Stimulated activated CD8-positive, alpha-beta memory T cell treated with anti-CD3 and anti-CD28 coated beads, Interleukin-4, amount 100 ng/mL, for 1 hour (primary cell): ENCODE measurements at places on chromosomes 13 and 19.

GRCh38 chr19:41535029-41535622, 40.8 kb upstream of the CEACAM21 start:
- DNase-seq = no peak

GRCh38 chr13:36359301-36359950, 13.2 kb upstream of the SPART start:
- no peak for DNase-seq

GRCh38 chr19:3042621-3043267, 13.7 kb upstream of the TLE2 start:
- DNase-seq = no peak

DNA sequence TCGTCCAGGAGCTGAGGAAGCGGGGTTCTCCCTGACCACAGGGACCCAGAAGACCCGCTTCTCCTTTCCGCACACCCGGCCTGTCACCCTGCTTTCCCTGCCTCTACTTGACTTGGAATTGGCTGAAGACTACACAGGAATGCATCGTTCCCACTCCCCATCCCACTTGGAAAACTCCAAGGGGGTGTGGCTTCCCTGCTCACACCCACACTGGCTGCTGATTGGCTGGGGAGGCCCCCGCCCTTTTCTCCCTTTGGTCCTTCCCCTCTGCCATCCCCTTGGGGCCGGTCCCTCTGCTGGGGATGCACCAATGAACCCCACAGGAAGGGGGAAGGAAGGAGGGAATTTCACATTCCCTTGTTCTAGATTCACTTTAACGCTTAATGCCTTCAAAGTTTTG, 18.9 kb downstream of the VASP start:
- no peak for DNase-seq

DNA sequence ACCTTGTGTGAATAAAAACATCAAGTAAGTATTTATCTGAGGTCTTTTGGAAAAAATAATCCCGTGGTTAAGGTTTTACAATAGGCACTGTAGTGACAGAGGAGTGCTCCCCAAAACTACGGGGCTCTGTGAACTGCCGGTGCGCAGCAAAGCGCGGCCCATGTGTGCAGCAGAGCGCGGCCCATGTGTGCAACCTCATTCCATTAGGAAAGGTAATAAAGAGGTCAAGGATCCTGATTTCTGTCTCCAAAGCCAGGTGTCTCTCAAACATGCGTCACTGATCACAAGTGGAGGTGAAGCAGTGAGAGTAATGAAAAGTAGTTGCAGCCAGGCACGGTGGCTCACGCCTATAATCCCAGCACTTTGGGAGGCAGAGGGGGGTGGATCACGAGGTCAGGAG, 58.7 kb downstream of the MRPL57 start:
- no peak for DNase-seq

GRCh38 chr19:30063650-30064347, 121.8 kb downstream of the URI1 start:
- no peak for DNase-seq

DNA sequence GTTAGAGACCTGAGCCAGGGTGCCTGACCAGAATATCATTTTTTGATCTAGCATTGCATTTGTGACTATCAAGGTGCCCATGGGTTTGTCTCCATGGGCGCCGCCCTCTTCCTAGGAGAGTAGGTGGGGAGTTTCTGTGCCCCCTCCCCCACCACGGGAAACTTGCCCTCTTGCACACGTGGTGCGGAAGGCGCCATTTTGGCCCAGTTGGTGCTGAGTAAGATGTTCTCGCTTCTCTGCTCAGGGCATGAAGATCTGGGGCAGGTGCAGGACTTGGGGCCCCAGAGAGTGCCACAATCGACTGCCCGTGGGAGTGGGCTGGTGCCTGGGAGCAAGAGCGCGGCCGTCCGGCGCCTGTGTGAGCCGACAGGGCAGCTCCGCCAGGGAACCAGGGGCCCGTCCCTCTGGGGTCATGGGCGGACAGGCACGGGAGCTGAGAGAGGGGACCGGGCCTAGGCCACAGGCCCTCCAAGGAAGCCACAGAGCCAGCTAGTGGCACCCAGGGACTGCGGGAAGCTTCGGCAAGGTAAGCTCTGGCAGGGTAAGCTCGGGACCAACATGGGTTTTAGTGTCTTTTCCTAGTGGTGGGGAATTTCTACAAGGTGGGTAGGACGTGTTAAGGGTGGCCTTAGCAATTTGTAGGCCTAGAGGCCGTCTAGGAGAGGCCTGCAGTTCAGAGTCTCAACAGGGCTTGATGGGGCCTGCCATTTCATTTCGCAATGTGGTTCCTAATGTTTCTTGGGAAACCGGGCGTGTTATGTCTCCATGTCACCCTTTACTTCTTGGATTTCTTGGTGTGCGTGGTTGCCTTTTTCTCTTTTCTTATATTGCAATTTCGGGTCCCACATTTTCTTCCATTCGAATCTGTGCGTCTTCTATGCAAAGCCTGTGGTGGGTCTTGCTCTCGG, 14.5 kb downstream of the SACS start:
- no peak for DNase-seq

DNA sequence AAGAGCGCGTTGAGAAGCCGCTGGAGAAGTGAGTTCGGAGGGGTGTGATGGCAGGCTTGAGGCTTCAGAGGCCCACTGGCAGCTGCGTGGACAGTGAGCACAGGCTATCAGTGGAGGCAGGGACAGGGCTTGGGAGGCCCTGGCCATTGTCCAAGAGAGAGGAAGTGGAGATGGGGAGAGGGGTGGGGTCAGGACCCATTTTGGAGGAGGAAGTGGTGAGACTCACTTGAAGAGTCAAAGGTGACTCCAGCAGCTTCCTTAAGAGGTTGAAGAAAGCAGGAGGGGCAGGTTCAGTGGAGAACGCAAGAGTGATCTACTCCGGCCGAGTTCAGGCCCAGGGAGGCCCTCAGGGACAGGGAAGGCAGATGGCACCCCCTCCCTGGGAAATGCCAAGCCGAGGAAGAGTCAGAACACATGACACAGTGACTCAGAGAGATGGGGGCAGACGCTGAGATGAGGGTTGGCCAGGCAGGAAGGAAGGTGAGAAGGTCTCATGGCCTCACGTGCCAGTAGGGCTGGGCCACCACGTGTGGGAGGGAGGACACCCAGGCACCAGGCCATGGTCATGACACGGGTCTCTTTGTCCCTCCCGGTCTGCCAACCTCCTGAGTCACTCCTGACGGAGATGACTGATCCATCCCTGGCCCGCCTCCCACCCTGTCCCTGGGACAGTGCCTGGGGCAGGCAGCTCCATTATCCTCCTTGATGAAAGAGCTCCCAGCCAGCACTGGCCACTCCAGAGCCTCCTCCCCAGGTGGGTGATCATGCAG, 10.1 kb upstream of the CD22 start:
- no peak for DNase-seq

DNA sequence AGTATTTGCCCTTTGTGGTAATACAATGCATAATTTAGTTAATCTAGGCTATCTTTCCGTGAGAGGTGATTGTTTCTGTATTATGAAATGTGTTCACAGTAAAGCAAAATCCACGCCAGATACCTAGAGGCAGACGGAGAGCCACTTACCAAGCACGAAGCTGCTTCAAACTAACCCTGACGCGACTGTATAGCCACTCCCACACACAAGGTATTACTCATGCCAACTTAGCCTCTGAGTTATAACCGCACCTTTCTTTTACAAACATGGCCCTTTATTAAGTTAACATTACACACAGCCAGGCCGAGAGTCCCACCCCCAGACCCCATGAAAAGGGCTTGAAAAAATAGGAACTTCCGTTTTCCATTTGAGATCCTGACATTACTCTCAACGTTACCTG, 185.7 kb downstream of the ABCC4 start:
- DNase-seq = no peak

GRCh38 chr13:40070357-40070756, 414.9 kb downstream of the COG6 start:
- DNase-seq = no peak

GRCh38 chr19:12015753-12016116, 19.7 kb downstream of the ZNF433 start:
- no peak for DNase-seq

DNA sequence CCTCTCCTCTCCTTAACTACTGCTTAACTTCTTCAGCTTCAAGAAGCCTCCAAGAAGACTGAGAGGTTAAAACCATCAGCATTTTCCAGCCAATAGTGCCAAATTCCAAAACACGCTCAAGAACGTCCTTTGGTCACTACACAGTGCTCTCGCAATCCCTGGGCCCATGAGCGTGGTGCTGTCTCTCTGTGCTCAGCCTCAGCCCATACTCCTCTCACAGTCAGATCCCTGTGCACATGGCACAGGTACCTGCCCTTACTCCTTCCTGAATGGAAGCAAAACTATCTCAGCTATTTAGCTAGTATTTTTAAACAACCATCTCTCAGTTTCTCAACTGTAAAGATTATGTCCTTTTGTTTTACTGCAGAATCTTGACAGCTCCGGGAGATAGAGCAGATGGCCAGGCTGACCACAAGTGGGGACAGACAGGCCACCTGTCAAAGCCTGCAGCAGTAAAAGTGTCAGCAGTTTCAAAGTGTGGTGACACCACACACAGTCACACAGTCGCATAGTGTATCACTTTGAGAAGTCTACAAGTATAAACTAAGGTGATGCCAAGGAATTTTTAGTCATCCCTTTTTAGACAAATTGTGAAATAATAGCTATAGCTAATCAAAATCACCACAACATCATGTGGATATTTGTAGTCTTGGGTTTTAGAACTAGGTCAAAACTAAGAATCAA, 35.7 kb downstream of the DZIP1 start:
- no peak for DNase-seq

DNA sequence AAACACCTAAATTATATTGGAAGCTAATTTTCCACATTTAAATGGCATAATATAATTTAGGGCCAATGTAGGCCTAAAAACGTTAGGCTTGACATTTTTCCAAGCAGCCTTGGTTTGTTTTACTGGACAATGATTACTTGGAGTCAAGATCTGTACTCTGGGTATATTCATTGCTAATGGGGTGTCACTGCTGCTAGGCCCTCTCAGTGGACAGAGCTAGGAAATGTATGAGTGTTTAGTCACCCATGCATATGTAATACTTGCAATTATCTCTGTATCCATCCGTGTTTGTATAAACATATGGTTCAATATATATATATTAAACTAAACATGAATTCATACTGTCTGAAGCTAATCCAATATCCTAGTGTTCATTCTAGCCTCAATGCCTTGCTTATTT, 598.1 kb downstream of the DCT start:
- DNase-seq = no peak

GRCh38 chr19:43848821-43849220, 21.7 kb downstream of the ZNF283 start:
- DNase-seq = no peak

DNA sequence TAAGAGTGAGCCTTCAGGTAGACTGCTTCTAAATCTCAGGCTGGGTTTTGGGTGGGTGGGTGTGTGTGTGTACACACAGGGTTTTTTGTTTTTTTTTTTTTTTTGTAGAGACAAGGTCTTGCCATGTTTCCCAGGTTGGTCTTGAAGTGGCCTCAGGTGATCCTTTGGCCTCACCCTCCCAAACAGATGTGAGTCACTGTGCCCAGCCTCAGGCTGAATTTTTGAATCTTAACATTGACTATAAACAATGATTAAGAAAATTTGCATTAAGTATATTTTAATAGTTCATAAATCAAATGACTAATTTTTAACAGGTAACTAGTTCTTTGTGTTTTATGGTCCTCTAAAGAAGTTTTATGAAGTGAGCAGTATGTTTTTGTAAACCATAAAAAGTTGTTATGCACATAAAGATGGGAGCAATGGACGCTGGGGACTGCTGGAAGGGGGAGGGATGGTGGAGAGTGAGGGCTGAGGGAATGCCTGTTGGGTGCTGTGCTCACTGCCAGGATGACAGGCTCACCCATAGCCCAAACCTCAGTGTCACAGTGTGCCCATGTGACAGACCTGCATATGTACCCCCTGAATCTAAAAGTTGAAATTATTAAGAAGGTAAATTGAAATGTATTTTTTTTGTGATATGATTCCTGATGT, 60.2 kb downstream of the ZNF136 start:
- DNase-seq = no peak

DNA sequence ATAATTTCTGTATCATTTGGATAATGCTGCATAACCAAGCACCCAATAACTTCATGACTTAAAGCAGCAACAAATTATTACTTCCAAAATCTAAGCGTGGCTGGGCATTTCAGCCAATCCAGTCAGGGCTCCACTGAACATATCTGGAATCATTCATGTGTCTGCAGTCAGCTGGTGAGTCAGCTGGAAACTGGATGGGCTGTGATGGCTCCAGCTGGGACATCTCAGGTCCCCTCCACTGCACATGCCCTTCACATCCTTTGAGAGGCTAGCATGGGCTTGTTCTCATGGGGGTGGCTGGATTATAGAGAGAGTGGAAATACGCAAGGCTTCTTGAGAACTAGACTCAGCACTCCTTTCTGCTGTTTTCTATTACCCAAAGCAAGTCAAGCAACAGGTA, 961.9 kb downstream of the DIAPH3 start:
- DNase-seq = no peak

DNA sequence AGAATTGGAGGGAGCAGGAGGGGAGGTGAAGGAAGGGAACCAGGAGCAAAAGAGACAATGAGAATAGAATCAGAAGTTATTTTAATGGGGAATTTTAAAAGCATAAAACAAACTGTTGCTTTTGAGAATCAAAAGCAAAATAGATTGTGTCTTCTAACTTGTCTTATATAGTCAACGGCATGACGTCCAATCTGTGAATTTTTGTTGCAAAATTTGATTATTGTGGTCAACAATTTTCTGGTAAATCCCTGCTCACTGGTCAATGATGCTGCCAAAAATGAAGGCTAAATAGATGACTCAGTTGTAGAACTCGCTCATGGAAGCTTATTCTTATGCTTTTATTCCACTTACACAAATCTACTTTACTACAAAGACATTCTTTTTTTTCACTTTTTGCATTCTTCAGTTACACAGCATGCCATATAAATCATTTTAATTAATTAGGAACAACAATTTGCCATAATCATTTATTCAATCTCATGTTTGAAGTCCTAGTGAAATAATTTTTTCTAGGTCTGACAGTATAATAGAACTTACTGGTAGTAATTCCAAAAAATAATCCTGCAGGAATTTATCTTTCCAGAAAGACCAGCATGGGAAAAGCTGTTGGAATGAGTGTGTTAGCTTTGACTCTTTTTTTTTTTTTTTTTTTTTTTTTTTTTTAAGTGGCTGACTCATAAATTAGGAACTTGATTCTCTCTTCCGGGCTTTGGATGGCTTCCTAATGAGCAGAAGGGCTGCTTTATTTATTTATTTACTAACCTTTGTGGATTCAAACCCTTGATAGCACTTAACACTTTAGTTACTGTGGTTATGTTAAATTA, 256.9 kb downstream of the SPRY2 start:
- no peak for DNase-seq

DNA sequence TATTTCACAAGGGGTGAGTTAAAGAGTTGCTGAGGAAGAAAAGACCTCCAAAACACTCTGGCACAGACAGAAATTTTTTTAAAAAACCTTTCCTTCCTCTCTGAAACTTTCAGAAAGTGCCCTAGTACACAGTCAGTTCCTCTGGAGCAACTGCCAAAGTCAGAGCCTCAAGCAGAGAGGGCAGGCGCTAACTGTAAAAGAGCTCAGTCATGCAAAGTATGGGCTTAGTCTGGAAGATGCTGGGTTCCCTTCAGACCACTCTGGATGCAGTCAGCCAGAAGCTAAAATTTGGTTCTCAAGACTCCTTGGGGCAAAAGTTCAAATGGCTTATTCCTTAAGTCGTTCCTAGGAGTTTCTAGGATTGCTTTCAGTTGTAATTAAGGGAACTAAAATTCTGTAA, 671.6 kb downstream of the PCDH9 start:
- no peak for DNase-seq

- no peak for DNase-seq
Observed at GRCh38 chr13:80072231-80072630, 268.7 kb downstream of the SPRY2 start.
